GM04504 (cell line): ENCODE measurements at places on chromosomes 7 and 10.

DNA sequence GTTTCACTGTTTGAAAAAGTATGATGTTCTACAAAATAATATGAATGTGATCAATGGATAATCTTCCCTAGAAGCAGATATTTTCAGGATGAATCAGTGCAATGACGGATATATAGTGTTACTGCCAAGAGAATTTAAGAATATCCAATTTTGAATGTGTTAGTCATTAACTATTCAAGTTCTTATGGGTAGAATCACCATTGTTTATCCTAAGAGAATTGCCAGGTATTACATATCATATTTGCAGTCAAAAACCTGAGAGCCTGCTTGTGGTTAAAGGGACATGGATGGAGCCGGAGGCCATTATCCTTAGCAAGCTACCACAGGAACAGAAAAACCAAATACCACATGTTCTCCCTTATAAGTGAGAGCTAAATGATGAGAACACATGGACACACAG is 26.9 kb downstream of the AHR start:
- DNase-seq = no peak

- no peak for DNase-seq
These were observed 6.2 kb downstream of the GIGYF1 start for GRCh38 chr7:100687751-100688300.

DNA sequence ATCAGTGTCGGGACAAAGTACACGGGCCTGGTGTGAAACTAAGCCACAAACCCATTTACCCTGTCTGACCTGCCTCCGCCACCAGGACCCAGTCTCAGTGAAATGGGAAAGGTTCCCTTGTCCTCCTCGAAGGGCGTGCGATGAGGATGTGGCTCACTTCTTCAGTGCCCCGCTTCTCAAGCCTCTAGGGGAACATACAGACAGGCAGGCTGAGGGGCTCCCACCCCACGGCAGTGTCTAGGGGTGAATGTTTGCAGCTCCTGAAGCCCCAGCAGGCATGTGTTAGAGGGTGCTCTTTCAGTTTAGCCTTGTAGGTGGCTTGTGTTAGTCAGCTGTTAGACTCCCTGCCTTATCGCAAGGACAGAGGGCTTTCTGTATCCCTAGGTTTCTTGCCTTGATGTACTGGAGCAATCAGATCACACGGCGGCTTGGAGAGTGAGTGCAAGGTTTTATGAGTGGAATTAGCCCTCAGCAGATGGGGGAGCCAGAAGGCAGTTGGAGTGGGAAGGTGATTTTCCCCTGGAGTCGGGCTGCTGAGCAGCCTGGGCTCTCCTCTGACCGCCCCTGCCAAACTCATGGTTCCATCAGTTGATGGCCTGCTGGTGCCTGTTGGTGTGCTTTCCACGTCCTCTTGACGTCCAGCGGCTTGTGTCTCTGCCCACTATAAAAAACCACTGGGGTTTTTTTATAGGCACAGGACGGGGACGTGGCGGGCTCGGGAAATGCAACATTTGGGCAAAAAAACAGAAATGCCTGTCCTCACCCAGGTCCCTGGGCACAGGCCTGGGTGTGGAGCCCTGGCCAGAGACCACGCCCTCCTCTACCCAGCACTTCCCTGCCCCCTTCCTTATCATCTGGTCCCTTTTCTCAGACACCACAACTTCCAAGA is 759 bp downstream of the NUDT1 start:
- no peak for DNase-seq

DNA sequence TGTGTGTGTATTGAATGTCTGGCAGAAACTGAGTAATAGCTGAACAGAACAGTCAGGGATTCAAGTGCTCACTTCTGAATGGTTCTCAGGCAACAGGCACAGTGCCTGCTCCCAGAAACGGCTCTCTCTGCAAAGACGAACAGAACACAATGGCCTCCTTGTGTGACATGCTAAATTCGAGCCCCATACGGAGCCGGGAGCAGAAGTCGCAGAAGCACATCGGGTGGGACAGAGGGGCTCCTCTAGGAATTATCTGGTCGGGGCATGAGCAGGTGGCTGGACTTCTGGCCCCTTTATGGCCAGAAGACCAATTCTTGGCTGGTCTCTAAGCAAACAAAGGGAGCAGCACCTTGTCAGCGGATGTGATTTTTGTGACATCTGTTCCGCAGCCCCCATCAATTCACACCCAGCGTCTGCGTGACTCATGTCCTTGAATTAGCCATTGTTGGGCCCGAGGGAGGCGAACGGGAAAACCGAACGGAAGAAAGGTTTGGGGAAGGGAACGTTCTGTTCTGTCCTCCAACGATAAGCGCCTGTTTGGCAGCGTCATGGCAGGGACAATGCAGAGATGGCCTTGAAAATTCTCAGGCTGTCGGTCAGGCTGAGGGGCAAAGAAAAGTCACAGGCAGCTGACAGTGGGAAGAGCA is 47.3 kb upstream of the NPTX2 start:
- DNase-seq = no peak

GRCh38 chr10:7304110-7304509 is 106.7 kb downstream of the SFMBT2 start:
- no peak for DNase-seq

DNA sequence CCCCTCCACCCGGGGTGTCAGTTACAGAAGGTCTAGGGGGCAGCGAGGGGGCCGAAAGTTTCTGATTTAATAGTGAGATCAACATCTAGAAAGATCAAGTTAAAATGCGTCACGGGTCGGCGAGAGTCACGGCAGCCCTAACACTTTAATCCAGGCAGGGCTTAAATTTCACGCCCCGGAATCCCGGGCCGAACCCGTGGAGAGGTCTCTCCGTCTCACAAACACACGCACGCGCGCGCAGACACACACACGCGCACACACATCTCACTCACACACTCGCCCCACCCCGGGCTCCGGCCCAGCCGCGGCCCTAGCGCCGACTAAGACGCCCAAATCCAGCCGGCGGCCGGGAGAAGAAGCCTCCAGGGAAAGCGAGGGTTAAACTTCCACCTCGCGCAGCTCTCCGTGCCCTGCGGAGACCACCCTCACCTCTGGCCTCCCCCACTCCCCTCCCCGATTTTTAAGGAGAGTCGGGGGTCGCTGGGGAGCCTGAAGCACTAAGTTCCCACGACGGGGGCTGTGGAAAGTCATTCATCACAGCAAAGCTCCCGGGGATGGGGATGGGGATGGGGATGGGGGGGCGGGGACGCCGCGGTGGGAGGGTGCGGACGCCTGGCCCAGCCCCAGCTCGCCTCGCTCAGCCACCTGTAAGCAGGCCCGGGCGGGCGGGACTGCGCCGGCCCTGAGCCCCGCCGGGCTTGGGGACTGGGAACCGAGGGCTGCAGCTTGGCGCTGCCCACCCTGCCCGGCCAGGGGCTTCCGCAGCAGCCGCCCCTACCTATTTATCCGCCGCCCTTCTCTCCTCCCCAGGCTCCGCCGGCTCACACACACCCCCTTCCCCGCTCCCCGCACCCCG is 1.6 kb downstream of the PDGFA start:
- no peak for DNase-seq

DNA sequence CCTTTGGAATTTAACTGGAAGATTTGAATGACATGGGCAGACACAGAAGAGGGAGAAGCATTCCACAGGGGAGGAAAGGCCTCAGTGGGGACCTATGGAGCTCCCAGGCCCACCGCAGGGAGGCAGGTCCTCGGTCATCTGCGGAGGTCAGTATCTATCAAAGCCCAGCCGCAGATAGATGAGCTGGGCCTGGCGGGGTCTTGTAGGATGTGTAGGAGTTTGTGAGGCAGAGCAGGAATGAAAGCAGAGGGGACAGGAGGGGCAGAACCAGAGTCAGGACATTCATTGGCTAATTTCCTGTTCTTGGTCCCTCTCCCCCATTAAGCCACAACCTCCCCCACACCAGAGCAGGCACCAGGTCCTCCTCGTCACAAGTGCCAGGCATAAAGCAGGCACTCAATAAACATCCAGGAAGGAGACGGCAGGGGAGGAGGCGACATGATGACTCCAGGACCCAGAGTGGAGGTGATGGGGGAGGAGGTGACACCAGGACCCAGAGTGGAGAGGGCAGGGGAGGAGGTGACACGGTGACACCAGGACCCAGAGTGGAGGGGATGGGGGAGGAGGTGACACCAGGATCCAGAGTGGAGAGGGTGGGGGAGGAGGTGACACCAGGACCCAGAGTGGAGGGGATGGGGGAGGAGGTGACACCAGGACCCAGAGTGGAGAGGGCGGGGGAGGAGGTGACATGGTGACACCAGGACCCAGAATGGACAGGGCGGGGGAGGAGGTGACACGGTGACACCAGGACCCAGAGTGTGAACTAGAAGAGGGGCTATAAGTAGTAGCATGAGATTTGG is 83.7 kb upstream of the PDGFA start:
- DNase-seq = no peak

GRCh38 chr10:128461991-128462390 is 335.8 kb upstream of the MKI67 start:
- no peak for DNase-seq

DNA sequence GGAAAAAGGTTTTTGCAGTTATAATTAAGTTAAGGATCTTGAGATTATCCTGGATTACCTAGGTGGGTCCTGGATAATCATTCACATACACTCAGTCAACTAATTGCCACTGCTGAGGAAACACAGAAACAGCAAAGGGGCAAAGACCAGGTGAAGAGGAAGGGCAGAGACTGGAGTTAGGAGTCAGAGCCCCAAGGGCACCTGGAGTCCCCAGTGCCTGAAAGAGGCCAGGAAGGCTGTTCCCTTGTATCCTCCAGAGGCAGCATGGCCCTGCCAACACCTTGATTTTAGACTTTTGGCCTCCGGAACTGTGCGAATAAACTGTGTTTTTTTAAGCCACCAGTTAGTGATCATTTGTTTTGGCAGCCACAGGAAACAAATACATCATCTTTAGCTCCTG is 24.6 kb downstream of the PRR15 start:
- no peak for DNase-seq

- no peak for DNase-seq
These were observed 53.5 kb downstream of the ZNF37A start for GRCh38 chr10:38147686-38148085.

DNA sequence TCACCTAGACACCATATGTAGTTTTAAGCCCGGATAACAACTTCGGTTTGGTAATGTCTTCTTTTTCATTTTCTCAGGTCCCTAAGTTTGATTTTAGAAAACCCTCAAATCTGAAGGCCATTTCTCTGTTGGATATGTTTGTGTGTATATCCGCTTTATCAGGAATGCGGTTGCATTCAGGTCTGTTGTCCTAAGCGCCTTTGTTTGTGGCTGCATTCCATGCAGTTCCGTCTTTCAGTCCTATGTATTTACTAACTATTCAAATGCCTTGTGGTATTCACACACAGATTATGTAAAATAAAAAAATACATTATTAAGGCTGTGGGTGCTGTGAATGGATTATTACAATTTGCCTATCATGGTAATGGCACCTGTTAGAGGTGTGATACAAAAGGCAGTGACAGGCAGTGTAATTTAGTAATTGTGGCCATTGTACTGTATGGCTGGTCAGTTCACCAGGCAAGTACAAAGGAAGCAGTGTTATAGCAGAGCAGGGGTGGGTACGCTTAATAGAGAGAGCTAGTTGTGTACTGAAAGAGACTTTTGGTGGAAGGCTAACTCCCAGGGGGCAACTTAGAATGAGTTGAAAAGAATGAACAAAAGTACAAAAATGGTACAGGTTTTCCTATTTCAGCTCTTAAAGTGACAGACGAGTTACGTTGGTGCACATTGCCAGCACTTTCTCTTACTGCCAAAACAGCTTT is 136.4 kb downstream of the VTI1A start:
- no peak for DNase-seq

- no peak for DNase-seq
These were observed 11.3 kb downstream of the GPRIN2 start for GRCh38 chr10:46544989-46545791.

DNA sequence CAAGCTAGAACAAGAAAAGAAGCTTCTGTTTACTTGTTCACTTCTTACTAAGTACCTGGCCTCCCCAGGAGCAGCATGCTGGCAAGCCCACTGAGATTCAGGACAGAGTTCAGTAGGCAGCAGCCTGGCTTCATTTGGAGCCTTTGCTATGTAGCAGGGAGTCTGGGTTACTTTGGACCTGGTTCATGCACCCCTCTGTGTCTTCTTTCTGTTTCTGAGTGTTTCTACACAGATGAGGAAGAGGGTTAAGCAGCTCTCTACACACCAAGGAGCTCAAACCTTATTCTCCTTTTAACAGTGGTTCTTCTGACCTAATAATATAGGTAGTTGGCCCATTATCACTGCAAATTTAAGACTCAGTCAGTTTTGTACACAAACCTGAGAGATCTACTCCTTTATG is 152.9 kb downstream of the ARID5B start:
- no peak for DNase-seq

DNA sequence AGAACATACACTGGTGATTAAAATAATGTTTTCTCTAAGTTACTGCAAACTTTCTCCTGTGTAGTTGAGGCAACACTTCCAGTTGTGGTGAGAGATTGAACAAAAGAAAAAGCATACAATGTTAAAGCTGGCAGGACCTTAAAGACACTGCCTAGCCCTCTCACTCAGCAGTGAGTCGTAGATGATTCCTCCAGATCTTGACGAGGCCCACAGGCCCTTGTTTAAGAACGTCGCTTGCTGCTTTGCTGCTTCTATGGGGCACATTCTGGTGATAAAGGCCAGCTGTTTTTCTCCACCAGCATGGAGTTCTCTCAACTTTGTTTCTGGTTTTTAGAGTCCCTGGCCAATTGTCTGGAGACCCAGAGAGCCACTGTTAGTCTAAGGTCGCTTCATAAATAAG is 2.8 kb upstream of the DENND11 start:
- no peak for DNase-seq

- no peak for DNase-seq
These were observed 92.6 kb upstream of the PODXL start for GRCh38 chr7:131649003-131649541.

DNA sequence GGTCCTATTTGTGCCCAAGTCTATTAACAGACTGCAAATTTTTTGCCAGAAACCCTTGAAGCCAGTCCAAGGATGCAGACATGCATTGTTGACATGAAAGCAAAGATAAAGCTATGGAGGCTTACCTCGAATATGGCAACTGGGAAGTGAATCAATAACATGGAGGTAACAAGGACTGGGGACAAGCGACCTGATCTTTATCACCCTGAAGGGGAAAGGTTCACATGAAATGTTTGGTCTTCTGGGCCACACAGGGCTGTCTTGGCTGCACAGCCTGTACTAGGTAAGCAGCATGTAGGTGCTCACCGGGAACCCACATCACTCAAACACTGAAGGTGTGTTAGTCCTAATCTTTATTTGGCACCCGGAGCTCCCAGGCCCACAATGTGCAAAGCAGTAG is 17.9 kb downstream of the ERCC6 start:
- DNase-seq = no peak

DNA sequence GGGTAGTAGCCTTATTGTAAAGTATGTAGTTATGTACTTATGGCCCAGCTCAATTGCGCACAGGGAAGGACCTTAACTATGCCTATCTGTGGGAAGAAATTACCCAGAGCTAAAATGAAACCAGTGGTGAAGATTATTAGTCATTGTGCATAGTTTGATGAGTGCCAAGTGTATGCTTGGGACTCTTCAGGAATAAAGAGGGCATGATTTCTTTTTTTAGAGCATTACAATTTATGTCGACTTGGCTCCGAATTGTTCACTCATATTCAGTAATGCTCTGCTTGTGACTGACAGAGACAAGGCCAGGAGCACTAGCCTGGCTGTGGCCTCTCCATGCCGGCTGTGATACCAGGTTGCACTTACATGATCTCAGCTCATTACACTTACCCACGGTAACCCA is 269.5 kb downstream of the TRIL start:
- DNase-seq = peak; percentile 38

- no peak for DNase-seq
These were observed 689.6 kb downstream of the NRG3 start for GRCh38 chr10:82564353-82565196.
